ENCODE measurements at places on chromosomes 7 and 10.
A peak's percentile ranks its signal among the peaks of the same experiment; 100 is the strongest.

GRCh38 chr10:77111611-77112550 is 525.7 kb downstream of the KCNMA1 start:
- DNase-seq, result peak; percentile 83

DNA sequence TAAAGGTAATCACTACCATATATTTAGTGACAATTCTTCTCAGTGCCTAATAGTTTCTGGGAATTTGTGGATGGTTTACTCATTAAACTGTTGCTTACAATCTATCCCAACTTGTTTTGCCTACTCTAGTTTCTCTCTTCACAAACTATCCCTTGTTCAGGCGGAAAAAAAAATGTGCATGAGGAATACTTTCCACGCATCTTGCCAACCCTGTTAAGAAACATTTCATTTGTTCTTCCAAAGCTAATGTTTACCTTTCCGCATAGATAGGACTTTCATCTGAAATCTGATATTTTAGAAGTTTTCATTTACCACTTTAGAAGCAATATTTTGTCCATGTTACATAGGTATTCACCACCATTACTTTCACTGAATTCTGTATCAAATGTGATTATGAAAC is 191.9 kb downstream of the MDFIC start:
- DNase-seq, result no peak

- peak; percentile 34 for DNase-seq
These were observed 1.8 kb downstream of the INPP5A start for GRCh38 chr10:132539431-132539839.

GRCh38 chr10:49550563-49550962 is 11.6 kb upstream of the ERCC6 start:
- peak; percentile 84 for DNase-seq

GRCh38 chr7:86668315-86668714 is 24.6 kb downstream of the GRM3 start:
- DNase-seq, result no peak

GRCh38 chr7:135224027-135224426 is 9.6 kb upstream of the STRA8 start:
- DNase-seq, result no peak

GRCh38 chr10:129328546-129328945 is 138.5 kb upstream of the MGMT start:
- no peak for DNase-seq

DNA sequence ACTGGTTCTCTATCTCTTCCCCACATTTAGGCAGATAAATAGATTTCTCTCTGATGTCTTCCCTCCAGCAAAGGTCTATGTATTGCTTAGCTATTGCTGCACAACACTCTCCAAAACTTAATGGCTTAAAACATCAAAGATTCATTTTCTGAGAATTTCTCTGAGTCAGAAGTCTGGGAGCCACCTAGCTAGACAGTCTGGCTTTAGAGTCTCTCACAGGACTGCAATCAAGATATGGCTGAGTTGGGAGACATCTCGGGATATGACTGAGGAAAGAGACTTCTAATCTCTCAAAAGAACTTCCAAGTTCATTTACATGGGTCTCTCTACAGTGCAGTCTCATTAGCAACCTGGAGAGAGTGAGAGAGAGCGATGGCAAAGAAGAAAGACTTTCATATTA is 553.6 kb upstream of the GHITM start:
- DNase-seq, result peak; percentile 5

GRCh38 chr10:87865241-87865881 is 1.9 kb downstream of the PTEN start:
- peak; percentile 22 for DNase-seq

GRCh38 chr10:119667562-119668328 is 16.6 kb downstream of the BAG3 start:
- peak; percentile 99 for DNase-seq

- DNase-seq, result no peak
These were observed 91.5 kb upstream of the CUX1 start for GRCh38 chr7:101725921-101726320.

GRCh38 chr10:51651063-51651462 is 48.3 kb downstream of the CSTF2T start:
- DNase-seq, result peak; percentile 14

DNA sequence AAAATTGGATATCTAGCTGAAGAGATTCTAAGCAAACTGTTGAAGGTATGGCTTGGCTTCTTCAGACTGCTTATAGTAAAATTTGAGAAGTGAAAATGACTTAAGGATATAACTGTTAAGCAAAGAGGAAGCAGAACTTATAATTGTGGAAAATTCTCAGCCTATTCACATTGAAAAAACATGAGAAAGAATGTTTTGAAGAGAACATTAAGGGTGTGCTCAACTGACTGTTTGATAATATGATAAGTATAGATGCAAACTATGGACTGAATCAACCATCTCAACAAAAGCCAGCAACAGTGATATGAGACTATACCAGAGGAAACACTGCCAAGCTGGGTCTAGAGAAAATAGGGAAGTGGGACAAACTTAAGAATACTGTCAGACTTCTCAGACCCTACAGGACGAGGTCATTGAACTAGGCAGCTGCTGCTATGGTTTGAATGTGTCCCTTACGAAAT is 133.1 kb upstream of the PPP1R3A start:
- no peak for DNase-seq

DNA sequence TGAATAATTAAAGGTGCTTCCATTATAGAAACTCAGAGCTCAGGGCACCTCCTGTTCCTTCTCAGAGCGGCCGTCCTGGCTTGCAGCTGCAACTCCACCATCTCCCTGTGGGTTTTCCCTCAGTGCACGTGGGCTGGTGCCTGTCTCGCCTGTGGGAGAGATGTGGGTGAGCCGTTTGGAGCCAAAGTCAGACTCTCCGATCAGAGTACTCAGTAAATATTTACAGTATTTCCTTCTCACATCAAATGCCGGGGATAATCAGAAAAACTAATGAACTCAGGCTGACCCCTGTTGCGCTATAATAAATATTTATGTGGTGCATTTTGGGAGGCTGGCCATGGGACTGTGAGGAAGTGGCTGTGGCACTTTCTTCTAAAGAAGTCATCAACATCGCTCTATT is 155.8 kb upstream of the HABP2 start:
- no peak for DNase-seq

- no peak for DNase-seq
These were observed 510.0 kb downstream of the ANKRD7 start for GRCh38 chr7:118734541-118734940.

DNA sequence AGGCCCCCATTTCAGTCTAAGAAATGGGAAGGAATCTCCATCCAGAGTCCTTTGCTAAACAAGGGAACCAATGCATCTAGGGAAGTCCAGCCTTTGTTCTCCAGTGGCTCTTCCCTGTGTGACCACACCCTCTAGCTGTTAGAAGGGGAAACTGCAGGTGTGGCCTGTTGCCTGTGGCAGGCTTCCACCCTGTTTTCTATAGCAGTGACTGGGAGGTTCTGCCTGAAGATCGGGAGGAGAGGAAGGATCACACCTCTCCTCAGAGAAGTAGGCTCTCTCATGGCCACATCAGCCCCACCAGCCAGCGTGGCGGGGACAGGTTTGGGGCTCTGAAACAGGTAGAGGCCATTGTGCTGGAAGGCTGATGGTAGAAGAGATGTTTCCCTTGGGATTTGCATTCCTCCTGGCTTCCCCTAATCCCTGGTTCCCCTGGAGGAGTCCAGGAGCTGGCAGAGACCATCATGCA is 47.7 kb upstream of the TRIM8 start:
- peak; percentile 68 for DNase-seq

DNA sequence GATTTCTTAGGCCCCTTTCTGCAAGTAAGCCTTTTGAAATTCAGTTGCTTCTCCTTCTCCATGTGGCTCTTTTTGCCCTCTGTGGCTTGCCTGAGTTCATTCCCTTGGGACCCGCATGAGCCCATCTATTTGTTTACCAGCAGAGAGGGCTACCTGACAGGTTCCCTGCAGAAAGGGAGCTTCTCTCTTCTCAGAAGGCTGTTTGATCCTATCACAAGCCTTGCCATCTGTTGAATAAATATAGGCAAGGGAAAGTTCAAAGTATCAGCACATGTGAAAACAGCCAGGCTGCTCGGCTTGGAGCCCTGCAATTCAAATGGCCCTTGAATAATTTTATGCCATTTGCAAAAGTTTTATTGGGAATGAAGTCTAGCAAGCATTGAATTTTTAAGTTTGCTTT is 720.2 kb upstream of the FZD8 start:
- DNase-seq, result no peak

DNA sequence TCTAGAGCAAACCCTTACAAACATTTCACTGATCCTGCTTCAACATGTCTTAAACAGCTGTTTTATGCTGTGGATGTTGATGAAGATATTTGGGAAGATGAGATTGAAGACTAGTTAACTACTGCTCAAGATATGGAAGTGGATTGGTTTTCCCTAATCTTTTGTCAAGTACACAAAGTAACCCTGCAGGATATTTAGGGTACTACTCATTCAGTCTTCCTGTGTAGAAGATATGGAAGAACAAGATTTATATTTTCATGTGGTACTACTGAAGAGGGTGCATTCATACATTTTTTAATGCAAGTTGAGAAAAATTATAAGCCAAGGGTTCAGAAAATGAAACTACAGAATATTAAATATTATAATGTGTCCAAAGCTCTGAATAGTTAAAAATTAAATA is 18.3 kb upstream of the TMEM140 start:
- no peak for DNase-seq

DNA sequence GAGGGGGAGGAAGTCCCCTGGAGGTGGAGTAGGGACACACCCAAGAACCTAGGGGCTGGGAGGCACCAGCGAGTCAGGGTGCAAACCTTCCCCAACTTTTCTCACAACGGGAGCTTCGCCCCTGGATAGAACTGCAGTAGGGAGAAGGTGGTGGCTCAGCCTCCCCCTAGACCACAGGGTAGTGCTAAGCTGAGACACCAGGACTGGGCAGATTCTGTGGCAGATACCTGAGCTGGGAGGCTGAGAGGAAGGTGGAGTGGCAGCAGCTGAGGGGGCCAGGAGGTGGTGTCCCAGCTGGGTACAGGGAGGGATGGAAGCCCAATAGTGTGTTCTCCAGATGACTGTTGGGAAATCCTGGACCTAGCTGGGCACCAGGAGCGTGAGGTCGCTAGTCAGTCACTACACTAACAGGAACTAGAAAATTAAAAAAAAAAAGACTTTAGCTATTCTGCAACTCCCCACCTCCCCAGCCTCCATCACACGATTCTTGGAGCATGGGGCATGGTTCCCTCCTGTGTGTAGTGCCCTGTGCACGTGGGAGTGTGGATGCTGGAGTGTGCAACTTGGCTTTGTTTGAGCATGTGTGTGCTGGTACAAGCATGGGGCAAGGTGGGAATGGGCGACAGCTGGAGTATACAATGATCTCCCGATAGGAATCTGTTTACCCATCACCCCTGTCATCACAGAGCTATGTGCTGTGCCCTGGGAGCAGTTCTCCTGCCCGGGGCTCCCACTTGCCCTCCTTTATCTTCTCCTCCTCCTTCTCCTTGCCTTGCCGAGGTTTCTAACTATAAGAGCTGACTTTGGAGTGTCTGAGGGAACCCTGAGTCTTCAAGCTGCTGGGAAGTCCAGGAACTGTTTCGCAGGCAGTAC is 8.8 kb upstream of the TRPV6 start:
- no peak for DNase-seq

GRCh38 chr7:10685040-10685439 is 288.6 kb upstream of the PHF14 start:
- no peak for DNase-seq

- DNase-seq, result peak; percentile 53
These were observed 4.8 kb downstream of the IMPDH1 start for GRCh38 chr7:128404886-128405470.

- DNase-seq, result no peak
These were observed 164.5 kb downstream of the HERPUD2 start for GRCh38 chr7:35530124-35531109.

- DNase-seq, result no peak
These were observed 85.5 kb downstream of the MAPK8 start for GRCh38 chr10:48391994-48392393.

GRCh38 chr10:99787782-99788445 is 5.5 kb downstream of the ABCC2 start:
- DNase-seq, result no peak

DNA sequence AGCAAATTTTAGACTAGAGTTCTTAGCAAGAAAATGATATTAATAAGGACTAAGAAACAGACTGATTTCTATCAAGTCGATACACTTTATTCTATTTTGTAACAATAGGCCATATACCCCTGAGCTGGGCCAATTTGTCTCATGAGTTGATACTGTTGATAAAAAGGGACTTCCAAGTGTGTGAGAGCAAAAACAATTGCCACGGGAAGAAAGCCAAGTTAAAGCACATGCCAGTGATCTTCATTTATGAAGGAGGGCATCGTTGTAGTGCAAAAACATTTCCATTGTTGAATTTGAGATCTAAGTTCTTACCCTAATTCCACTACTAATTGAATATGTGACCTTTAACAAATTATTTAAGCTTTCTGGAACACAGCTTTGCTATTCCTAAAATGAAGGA is 119.9 kb downstream of the CNOT4 start:
- no peak for DNase-seq

- no peak for DNase-seq
These were observed 115.6 kb upstream of the IMMP2L start for GRCh38 chr7:111677848-111678247.

GRCh38 chr10:109358325-109358724 is 565.0 kb downstream of the XPNPEP1 start:
- no peak for DNase-seq

- no peak for DNase-seq
These were observed 186.8 kb downstream of the HGF start for GRCh38 chr7:81583090-81583489.

GRCh38 chr10:95319239-95319638 is 28.4 kb upstream of the PDLIM1 start:
- peak; percentile 8 for DNase-seq

GRCh38 chr7:50926049-50926448 is 143.4 kb upstream of the GRB10 start:
- DNase-seq, result no peak

DNA sequence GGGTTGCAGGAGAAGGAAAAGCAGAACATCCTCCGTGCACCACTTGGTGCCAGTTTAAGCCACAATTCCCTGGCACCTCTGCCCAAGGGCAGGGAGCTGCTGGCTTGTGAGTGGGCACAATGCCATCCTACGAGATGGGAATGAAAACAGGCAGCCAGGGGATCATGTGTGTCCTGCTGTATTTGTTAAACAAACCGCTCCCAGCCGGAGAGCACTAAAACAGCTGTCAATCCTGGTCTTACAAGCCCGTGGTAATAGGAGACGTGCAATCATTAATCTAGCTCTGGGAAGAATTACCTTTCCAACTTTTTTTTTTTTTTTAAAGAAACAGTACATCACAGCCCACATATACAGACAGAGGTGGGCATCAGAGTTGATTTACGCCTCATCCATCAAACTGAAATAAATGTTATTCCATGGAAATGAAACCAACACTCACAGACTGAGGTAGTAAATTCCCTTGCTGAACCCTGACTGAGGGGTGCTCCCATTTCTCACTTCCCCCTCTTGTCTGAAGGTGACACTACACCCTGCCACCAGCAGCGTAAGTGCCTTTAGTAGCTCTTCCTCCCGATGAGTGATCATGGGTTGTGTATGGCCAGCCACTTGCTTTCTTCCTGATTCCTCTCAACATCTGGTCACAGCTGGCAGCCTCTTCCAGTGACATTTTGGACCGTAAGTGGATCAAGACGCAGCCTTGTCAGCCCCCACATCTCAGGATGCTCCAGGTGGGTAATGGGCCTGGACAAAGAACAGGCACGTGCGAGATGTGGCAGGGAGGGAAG is 143.8 kb downstream of the TEX36 start:
- DNase-seq, result no peak
